ENCODE measurements at places on chromosomes 7 and 10. TPM values are rescaled to one million over a fixed set of nuclear protein-coding genes. Genes with fewer than 3 reads are reported as not detected.

Gene LDB3
- total RNA-seq, result not detected

Gene DNAJC12
- total RNA-seq, result 2.3 TPM

Gene TYSND1
- total RNA-seq, result 8.0 TPM

DNA sequence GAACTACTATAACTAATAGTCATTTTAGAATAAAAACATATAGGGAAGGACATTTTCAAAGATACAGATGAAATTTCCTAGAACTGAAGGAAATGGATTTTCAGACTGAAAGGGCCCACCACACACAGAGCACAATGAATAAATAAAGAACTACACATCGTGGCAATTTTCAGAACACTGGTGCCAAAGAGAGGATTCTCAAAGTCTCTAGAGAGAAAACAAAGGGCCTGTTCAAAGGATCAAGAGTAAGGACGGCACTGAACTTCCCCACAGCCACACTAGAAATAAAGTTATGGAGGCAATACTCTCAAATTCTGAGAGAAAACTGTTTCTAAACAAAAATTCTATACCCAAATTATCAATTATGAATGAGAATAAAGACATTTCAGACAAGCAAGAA lies 21.9 kb downstream of the NAPEPLD start:
- H3K27ac ChIP-seq, result no peak overlapping the region
- peaks cover 5% of the 10 kb centered on the region for H3K36me3 ChIP-seq
- H3K27me3 ChIP-seq, result no peaks in the 10 kb centered on the region
- DNase-seq, result no peak

GRCh38 chr7:92297736-92298135 lies 52.0 kb downstream of the ANKIB1 start:
- peaks cover 15% of the 10 kb centered on the region for H3K36me3 ChIP-seq
- no peak for DNase-seq
- no peak overlapping the region for H3K4me3 ChIP-seq

DNA sequence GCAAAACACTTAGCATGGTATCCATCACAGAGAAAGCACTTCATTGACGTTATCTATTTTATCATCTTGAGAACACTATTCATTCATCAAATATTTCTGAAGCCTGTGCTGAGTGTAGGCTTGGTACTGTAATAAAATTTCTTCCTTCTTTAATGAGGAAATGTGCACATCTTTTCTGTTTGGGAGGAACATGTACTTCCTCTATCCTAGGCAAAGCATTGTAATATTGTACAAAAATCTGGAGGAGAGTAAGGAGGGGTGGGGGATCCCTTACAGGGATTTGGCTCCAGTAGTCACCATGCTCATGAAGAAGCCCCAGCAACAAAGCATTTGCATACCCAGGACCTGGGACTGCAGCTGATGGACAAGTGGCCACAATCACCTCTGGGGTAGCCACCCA lies 39.9 kb upstream of the SORCS3 start:
- no peak overlapping the region for H3K27ac ChIP-seq
- no peaks in the 10 kb centered on the region for H3K36me3 ChIP-seq
- peaks cover 42% of the 10 kb centered on the region for H3K27me3 ChIP-seq
- H3K4me1 ChIP-seq, result no peaks in the 10 kb centered on the region
- no peak for DNase-seq

DNA sequence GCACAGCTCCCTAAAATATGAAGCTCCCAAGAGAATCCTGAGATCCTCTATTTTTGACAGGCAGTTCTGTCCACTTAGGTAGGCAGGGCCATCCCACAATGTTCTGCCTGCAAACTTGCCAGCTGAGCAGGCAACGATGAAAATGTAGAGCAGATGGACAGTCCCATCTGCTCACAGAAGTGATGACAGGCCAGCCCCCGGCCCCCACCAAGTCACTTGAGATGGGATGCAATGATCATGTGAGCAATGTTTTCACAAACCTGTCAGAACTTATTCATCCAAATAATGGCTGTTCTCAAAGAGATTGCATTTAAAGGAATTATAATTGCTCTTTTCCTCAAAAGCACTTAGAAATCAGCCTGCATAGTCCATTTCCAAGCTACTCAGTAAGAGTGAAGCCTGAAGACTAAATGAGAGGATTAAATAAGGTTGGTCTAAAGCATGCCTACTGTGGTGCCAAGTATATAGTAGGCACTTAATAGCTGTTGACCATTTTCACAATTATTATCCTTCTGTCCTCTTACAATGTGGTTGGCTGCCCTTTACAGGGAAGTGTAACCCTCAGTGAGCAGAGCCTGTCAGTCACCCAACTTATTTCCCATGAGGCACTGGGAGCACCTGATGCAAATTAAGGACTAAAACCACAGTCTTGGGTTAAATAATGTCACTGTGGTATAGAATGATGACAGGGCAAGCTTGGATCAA lies 301.2 kb downstream of the FGFR2 start:
- DNase-seq, result no peak
- H3K27ac ChIP-seq, result no peak overlapping the region
- H3K4me1 ChIP-seq, result no peaks in the 10 kb centered on the region
- H3K27me3 ChIP-seq, result peaks cover 18% of the 10 kb centered on the region

Gene PALD1
- 0.33 TPM for total RNA-seq

- peaks cover 23% of the 10 kb centered on the region for H3K27me3 ChIP-seq
- no peak for DNase-seq
- H3K4me3 ChIP-seq, result no peak within 1 kb of the TSS
- H3K36me3 ChIP-seq, result no peaks in the 10 kb centered on the region
- H3K4me1 ChIP-seq, result peaks cover 14% of the 10 kb centered on the region
- H3K27ac ChIP-seq, result no peak within 1 kb of the TSS
Observed at GRCh38 chr7:100969066-100969615, at the start of gene MUC12. Gene MUC12, plus strand, starts transcription at chr7:100969565. Its CDS starts 58 bp downstream, at chr7:100969623.

DNA sequence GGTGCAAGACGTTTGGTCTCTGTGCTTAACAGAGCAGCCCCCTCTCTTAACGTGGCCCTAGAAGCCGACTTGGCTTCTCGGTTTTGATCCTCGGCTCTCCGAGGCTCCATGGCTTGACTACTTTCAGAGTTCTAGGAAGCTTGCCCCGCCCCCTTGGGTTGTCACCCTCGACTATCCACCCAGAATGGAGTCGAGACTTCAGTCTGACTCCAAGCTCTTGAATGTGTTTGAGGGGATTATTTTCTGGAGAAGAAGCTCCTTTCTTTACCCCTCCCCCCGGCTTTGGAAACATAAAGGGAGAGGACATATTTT lies 448 bp downstream of the SEC24C start:
- H3K36me3 ChIP-seq, result peaks cover 6% of the 10 kb centered on the region
- peak; percentile 68 for DNase-seq
- peak overlapping the region; percentile 98 for H3K4me3 ChIP-seq

Gene AS3MT
- 0.43 TPM for total RNA-seq

DNA sequence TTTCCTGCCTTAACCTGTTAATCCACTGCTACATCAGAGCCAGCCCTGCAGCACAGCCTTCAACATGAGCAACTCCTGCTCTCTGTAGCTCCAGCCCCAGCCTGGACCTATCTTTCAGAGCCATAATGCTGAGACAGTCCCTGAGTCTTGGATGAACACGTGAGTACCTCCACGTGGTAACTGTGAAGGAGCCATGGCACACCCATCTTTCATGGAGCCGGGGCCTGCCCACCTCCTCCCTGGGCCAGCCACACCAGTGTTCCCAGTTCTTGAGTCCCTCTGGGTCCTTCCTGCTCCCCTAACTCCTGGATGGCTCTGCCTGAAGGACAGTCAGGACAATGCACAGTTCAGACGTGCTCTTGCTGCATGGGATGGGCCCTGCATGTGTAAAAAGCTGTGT lies 107.1 kb downstream of the TEX36 start:
- peaks cover 5% of the 10 kb centered on the region for H3K36me3 ChIP-seq
- no peak for DNase-seq
- no peaks in the 10 kb centered on the region for H3K4me1 ChIP-seq
- H3K4me3 ChIP-seq, result no peak overlapping the region
- H3K27me3 ChIP-seq, result peaks cover 31% of the 10 kb centered on the region

Gene PLPP4
- not detected for total RNA-seq

DNA sequence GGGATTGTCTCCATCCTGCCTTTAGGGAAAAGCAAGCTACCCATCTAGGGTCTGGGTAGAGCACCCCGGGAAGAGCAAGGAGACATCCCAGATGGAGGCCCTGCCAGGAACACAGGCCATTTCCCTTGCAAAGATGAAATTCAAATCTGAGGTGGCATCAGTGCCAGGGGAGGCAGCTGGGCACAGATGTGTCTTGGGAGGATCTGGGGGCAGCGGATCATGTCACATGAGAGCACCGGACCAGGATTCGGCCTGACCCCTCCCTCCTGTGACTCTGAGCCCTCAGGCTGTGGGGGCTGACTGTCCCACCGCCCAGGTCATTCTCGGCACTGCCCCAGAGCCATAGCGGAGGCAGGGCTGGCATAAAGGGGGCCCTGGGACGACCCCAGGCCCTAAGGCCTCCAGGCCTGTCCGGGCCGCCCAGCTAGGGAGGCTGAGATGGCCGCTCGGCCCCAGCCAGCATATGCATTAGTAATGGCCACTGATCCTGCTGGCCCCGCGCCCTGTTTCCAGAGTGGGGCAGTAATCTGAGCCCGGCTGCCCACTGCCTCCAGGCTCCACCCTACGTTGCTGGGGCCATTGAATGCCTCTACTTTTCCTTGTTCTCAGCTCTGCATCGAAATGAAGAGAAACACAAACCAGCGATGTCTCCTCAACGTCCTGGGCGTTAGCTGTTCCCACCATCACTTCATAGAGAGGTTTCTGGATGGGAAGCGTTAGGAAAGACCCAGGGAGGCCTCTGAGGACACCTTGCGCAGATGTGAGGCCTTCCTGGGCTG lies 148.5 kb downstream of the UBE2H start:
- H3K36me3 ChIP-seq, result no peaks in the 10 kb centered on the region
- DNase-seq, result no peak
- H3K4me1 ChIP-seq, result no peaks in the 10 kb centered on the region
- no peaks in the 10 kb centered on the region for H3K27me3 ChIP-seq
- no peak overlapping the region for H3K4me3 ChIP-seq

DNA sequence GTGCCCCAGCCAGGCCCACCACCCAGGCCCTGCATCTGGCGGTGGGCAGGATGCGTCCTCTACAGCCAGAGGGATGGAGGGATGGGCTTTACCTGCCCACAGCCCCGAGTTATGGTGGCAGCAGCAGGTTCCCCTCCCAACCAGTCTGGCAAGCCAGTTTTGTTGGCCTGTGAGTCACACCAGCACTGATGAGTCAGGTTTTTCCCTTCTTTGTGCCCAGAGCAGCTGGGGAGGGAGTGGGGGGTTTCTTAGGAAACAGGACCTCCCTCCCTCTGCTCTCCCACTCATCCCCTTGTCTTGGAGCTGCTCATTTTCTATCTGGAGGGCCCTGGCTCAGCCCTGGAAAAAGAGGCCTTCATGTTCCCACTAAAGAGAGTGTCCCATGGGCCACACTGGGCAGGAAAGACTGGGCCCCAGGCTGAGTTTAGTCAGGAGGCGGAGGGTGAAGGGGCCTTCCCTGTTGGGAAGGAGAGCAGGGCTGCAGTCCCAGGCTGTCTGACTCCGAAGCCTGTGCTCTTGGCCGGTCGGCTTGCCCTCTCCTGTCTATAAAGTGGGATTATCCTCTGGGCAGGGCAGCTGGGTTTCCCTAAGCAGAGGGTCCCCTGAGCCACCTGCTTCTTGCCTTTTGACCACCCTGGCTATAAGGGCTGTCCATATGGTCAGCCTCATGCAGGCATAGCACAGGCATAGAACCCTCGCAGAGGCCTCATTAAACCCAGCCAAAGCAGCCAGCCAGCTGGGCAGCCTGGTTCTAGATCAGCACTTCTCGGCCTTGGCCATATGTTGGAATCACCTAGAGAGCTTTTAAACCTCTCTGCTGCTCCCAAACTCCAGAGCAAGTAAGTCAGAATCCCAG lies 30.2 kb upstream of the ANKRD2 start:
- peaks cover 2% of the 10 kb centered on the region for H3K27me3 ChIP-seq
- H3K27ac ChIP-seq, result peak overlapping the region; percentile 9
- H3K36me3 ChIP-seq, result no peaks in the 10 kb centered on the region
- H3K4me3 ChIP-seq, result peak overlapping the region; percentile 49

Gene EXOC6
- total RNA-seq, result 14.7 TPM

Gene SMKR1
- total RNA-seq, result 2.1 TPM

- H3K27me3 ChIP-seq, result peaks cover 15% of the 10 kb centered on the region
- H3K4me1 ChIP-seq, result no peaks in the 10 kb centered on the region
- no peak overlapping the region for H3K4me3 ChIP-seq
- H3K27ac ChIP-seq, result no peak overlapping the region
Observed at GRCh38 chr10:34413756-34414587, 401.1 kb downstream of the PARD3 start.

DNA sequence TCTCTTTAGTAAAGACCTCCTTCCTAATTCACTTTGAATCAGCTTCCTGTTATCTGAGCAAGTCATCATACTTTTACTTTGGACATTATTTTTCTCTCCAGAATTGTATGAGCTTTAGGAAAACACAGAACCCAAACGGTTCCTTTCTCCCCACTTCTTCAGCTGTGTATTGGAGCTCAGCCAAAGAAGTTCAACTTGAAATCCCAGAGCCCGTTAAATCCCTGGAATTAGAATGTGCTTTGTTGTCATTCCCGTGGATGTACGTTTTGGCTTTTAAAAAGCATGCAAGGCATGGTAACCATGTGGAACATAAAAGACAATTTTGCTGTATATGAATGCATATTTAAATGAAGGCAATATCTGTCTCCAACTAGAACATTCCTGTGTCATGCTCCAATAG lies 46.6 kb downstream of the AGMO start:
- H3K4me3 ChIP-seq, result no peak overlapping the region
- peaks cover 7% of the 10 kb centered on the region for H3K36me3 ChIP-seq
- no peaks in the 10 kb centered on the region for H3K4me1 ChIP-seq
- H3K27ac ChIP-seq, result no peak overlapping the region
- no peak for DNase-seq
- H3K27me3 ChIP-seq, result no peaks in the 10 kb centered on the region

DNA sequence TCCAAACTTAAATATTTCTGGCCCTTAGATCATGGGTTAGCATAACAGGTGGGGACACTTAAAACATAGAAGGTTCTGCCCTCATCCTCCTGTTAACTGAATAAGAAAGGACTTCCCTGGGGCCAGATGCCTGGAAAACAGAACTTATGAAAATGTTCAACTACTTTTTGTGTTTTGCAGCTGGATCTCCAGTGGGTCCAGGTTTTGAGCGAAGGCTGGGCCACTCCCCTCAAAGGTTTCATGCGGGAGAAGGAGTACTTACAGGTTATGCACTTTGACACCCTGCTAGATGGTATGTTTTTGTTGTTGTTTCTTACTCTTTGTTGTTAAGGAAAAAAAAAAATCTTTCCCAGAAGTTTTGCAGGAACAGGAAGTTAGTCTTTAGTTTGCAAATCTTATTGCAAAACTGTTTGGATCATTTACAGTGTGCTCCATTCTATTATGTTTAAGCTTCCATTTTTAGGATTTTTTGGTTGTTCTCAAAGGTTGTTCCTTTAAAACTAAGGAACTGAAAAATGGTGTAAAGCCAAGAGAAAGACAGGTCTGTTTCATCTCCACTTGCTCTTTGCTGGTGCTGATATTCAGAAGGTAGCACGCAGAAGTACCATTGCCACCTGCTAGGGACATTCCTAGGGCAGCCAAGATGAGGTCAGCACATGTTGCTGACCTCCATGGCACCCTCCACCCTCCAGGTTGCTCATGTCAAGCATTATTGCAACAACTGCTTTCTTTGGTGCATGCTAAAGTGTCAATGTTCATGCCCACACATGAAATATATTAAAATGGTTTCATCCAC lies 56.1 kb downstream of the PAPSS2 start:
- no peaks in the 10 kb centered on the region for H3K36me3 ChIP-seq
- no peak overlapping the region for H3K4me3 ChIP-seq
- H3K27me3 ChIP-seq, result peaks cover 10% of the 10 kb centered on the region
- H3K4me1 ChIP-seq, result peaks cover 6% of the 10 kb centered on the region
- DNase-seq, result no peak

GRCh38 chr7:145511004-145511403 lies 605.6 kb upstream of the CNTNAP2 start:
- H3K27ac ChIP-seq, result no peak overlapping the region
- no peaks in the 10 kb centered on the region for H3K27me3 ChIP-seq
- no peaks in the 10 kb centered on the region for H3K36me3 ChIP-seq
- H3K4me3 ChIP-seq, result no peak overlapping the region
- DNase-seq, result no peak

GRCh38 chr7:96244992-96245292 lies 77.0 kb downstream of the SLC25A13 start:
- no peak overlapping the region for H3K27ac ChIP-seq
- H3K36me3 ChIP-seq, result no peaks in the 10 kb centered on the region
- H3K27me3 ChIP-seq, result no peaks in the 10 kb centered on the region
- H3K4me3 ChIP-seq, result no peak overlapping the region
